Activated naive CD4-positive, alpha-beta T cell treated with anti-CD3 and anti-CD28 coated beads, Interleukin-2, amount 50 U/mL, for 72 hours (primary cell): ENCODE measurements at places on chromosomes 1 and 21. TPM values are rescaled to one million over a fixed set of nuclear protein-coding genes. Genes with fewer than 3 reads are reported as not detected.

Gene CSMD2
- total RNA-seq, result not detected

Gene APOBEC4
- total RNA-seq, result not detected

Gene MFSD2A
- total RNA-seq, result 7.1 TPM

Gene BTBD8
- total RNA-seq, result 2.1 TPM

DNA sequence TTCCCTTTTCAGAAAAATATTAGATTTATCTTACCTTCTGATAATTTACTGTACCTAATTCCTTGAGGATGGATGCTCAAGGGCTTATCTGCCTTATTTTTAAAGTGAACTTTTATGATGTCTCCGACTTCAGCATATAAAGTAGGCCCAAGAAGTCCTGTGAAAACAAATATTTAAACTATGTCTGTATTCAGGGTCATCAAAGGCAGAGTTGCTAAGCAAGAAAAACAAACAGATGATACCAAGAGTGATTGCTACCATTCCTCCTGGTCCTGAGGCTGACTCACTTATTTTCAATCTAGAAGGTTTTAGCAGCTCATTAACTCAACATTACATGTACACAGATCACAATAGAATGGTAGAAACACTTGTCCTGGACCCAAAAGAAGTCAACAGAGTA, 14.1 kb downstream of the F5 start:
- no peak for DNase-seq

DNA sequence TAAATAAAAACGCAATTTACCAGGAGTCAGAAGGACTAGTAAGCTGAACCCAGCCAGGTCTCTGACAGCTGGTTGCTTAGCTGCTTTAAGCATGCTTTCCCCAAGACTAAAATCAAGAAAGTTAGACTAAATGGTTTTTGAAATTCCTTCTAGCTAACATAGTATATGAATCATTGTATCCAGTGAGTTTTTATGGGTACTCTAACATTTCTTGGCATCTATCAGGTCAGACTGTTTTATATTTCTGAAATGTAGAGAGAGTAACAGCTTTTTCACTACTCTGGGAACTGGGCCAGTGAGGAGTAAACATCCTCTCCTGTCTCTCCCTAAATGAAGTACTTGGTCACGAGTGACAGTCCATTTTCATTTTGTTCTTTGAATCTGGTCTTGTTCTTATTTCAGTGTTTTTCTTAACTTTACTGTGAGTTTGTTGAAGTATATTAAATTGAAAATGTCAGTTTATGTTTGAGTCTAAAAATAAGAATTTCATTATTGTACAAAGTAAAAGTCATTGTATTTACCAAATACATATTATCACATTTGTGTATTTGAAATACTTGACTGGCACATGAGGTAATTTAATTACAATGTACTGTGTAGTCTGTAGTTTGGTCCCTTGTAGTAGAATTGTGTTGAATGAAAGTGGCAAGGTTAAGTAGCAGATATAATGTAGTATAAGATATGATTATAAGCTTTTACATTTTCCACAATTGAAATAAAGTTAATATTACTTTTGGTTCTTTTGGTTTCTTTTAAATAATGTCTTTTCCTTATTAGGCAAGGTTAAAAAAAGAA, 47.6 kb downstream of the PKN2 start:
- DNase-seq, result no peak

DNA sequence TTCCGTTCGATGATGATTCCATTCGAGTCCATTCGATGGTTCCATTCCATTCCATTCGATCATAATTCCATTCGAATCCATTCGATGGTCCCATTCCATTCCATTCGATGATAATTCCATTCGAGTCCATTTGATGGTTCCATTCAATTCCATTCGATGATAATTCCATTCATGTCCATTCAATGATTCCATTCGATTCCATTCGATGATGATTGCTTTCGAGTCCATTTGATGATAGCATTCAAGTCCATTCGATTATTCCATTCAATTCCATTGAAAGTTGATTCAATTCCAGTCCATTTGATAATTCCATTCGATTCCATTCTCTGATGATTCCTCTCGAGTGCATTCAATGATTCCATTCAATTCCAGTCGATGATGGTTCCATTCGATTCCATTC, 3895.3 kb downstream of the SRGAP2C start:
- no peak for DNase-seq

GRCh38 chr1:201828217-201828819, 639 bp upstream of the IPO9 start:
- no peak for DNase-seq

- no peak for DNase-seq
These were observed 647 bp downstream of the DESI2 start for GRCh38 chr1:244653439-244654107.

DNA sequence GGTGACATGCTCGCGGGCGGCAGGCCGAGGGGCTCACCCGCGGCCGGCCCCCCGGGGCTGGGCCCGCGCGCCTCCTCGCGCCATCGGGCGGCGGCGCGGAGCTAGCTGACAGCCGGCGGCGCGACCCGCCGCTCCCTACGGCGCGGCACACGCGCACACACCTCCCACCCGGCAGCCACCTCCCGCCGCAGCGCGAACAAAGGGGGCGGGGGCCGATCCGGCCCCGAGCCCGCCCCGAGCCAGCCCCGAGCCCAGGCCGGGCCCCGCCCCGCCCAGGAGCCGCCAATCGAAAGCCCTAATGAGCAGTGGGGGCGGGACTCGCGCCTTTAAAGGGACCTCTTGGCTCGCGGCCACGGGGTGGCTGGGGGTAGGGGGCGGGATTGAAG, at the start of gene KIF21B:
KIF21B (minus strand) TSS at position 198 of the 386 bp plus-strand sequence. CDS start 331 bp downstream, outside the sequence.
- DNase-seq, result peak; percentile 95

DNA sequence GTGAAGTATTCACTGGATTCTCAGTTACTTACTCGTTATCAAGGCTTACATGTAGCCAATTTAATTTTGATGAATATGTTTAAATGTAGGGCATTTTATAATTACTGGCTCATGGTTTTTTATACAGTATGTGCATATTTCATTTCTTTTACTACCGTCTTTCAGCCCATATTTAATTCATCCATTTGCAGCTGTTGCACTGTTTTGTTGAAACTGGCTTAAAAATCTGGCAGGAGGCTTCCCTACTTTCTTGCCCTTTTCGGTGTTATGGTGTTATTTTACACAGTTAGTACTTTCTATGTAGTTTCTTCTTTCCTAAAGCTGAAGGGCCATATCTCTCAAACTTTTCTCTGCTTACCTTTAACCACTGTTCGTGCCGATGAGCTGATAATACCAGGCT, 54.2 kb downstream of the ITSN1 start:
- no peak for DNase-seq

- DNase-seq, result no peak
These were observed 33.6 kb downstream of the USP25 start for GRCh38 chr21:15763359-15763758.
